ENCODE measurements at places on chromosomes 3 and 15. TPM values are rescaled to one million over a fixed set of nuclear protein-coding genes. Genes with fewer than 3 reads are reported as not detected.

DNA sequence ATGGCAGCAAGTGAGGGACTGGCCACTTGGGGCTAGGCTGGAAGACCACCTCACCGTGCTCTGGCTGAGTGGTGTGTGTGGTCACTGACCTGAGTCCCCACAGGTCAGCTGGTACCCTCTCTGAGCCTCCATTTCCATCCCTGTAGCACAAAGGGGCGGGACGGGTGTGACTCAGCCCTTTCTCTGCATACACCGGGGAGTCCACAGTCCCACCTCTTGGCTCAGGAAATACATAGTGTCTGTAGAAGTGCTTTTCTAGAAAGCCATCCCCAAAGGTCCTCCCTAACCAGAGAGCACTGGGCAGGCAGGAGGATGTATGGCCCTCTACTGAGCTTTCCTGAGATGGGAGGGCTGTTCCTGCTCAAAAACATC lies 27.2 kb downstream of the WNT7A start:
- ATAC-seq: peak; percentile 43

Gene COPS2
- total RNA-seq: 86.2 TPM

Gene RNF111
- total RNA-seq: 46.2 TPM

Gene SLTM
- 94.6 TPM for total RNA-seq

All from activated T-helper 17 cell treated with anti-CD3 and anti-CD28 coated beads, Interleukin-2, amount 50 U/mL, for 72 hours (primary cell).